ENCODE measurements at places on chromosomes 11 and 22.

GRCh38 chr11:12149672-12150225, 39.4 kb downstream of the MICAL2 start:
- DNase-seq = peak; percentile 58

DNA sequence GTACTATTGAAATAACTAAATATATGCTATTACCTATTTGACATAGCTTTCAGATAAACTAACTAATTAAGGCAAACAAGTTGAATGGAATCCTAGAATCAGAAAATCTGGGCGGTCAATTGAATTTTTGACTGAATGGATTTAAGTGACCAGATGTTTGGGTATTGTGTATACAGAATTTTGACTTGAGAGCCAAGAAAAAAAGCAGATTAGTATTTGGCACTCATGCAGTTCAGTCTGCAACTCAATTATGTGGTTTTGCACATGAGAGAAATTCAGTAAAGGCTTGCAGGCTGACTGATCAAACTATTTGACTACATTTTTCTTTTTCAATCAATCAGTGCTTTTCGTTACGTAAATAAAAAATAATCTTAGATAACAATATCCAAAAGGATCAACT, 254.8 kb downstream of the GUCY1A2 start:
- DNase-seq = no peak

DNA sequence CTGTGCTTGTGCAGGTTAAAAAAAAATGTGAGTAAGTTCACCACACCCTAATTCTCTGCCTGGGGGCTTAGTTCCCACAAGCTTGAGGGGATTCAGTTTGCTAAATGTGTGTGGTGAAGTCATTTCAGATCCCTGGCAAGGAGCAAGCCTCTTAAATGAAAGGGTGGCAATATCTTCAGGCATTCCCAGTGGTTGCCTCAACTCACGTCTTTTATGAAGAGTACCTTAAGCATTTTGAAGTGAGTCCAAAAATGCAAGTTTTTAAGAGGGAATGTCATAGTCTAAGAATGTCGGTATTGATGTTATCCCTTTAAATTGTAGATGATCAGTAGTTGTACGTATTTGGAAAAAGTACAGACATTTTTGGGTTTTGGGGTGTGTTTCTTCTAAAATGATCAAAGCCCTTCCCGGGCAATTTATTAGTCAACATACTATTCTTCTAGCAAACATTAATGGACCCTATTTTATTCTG, 4.9 kb downstream of the TCP11L1 start:
- DNase-seq = no peak

DNA sequence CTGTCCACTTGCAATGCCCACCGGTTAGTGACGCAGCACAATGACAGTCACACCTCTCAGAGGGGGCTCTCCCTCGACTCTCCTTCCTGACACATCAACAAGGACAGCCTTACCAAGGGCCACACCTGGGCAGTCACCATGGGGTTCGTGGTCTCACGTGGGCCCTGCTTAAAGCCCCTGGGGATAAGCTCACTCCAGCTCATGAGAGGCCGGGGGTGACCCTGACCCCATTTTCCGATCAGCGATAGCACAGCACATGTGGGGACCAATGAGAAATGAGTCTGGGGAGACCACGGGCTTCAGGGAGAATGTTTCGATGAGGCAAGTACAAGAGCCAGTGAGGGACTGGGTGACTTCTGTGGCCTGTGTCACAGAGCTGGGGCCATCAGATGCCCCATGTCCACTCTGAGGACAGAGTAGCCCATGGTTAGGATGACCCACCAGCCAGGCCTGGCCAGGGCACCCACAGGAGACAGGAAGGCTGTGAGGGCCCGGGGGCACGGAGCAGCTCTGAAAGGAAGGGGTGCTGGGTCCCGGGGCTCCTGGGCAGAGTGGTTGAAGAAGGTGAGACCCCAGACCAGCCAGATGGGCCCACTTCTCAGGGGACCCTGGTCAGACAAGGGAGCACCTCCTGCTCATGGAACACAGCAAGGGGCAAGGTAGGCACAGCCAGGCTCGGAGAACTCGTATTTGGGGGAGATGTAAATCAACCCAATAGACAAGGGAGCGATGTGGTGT, 128.8 kb downstream of the MED15 start:
- DNase-seq = no peak

GRCh38 chr22:46961591-46962295, 199.3 kb downstream of the TBC1D22A start:
- DNase-seq = no peak

DNA sequence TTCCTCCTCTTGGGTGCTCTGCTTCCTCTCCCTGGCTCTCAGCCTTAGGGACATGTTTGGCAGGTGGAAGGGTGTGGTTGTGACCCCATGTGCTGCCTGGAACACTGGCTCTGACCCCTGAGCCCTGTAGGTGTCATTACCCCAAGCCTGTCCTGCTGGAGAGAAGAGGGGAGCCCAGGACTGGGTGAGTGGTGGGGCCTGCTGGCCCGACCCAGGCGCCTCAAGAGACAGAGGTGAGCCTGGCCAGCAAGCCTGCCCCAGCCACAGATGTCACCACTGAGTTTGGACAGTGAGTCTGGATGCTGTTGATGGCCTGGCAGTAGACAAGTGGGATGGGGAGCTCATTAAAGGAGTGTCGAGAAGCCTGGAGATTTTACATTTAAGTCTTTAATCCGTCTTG, 1112.2 kb downstream of the BRD1 start:
- no peak for DNase-seq

- DNase-seq = peak; percentile 39
Observed at GRCh38 chr11:134760299-134760698, 348.3 kb upstream of the B3GAT1 start.

GRCh38 chr11:16926883-16927626, 87.2 kb downstream of the PLEKHA7 start:
- DNase-seq = no peak

DNA sequence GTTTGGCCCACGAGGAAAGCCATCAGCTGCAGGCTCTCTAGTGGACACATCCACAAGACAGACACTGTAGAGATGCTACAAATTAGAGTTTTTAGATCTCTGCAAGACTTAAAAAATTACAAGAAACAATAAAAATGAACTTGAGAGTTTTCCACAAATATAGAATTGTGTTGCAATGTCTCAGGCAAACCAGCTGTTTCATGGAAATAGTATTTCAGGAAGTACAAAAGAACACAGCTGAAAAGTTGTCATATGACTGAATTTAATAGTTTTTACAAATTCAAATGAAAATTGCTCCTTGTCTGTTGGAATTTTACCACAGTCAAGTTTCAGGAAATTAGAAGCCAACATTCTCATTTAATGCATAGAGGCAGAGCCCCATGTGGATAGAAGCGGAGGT, 184.5 kb upstream of the PITPNB start:
- DNase-seq = no peak

DNA sequence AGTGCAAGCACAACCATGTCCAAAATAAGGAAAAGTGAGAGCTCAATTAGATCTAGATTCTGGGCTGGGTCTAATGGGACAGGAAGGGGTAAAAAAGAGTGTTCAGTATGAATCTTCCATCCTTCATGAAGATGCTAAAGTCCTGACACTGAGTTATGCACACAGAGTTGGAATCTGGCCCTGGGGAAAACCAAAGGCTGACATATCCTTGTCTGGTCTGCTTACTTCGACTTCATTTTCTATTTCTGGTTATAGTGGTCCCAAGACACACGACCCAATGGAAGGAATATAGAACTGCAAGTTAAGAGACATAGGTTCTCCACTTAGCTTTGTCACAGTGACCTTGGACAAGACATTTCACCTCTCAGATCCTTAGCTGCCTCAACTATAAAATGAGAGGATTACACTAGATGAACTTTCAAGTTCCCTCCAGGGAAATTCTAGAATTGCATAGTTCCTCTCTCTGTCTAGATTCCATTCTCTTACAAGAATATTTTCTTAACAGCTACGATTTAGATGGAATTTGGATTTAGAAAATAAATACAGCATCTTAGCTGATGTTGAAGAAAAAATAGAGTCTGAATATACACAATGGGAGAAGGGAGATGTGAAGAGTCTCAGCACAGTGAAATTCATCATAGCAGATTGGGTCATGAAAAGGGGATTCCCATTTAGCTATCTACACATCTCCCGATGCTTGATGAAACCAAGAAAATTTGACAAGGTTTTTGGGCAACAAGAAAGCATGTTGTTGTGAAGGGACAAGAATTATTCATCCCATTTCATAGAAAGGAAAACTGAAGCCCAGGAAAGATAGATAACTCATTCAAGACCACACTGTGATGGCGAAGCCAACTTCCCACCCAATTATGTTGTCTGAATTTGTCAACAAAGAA, 3.3 kb downstream of the BLID start:
- no peak for DNase-seq

- peak; percentile 9 for DNase-seq
Observed at GRCh38 chr11:35487532-35488078, 37.8 kb downstream of the PAMR1 start.

DNA sequence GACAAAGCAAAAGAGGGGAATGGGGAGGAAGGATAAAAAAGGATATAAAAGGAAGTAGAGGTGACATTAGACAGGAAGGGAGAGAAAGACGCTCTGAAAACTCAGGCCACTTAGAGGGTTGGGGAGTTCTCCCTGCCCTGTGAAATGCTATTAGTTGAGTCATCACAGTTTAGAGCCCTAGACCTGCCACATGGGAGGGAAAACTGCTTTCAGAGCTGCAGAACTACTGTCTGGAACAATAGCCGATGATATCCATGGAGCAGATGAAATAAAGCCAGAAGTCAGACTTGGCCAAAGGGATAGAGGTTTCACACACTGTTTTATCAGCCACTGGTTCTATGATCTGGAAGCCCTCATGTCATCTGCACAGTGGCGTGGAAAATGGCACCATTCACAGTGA, 157.9 kb downstream of the NCAM1 start:
- DNase-seq = no peak

- DNase-seq = no peak
Observed at GRCh38 chr22:42928969-42929837, 72.1 kb upstream of the ARFGAP3 start.

DNA sequence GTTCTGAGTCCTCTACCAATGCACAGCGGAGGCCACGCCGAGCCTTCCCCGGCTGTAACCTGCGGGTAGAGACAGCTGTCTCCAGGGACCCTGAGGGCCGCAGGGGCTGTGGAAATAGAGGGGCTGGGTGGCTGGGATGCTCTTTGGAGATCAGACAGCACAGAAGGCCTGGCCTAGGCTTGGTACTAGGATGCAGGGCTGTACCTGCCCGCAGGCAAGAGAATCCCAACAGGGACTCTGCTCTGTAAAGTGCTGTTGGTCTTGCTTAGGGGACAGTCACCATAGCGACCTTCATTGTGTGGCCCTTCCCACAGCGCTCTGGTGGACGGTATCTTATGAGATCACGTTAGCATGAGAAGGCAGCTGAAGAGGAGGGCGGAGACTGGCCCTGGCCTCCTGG, 11.3 kb upstream of the KCNJ5 start:
- DNase-seq = no peak

DNA sequence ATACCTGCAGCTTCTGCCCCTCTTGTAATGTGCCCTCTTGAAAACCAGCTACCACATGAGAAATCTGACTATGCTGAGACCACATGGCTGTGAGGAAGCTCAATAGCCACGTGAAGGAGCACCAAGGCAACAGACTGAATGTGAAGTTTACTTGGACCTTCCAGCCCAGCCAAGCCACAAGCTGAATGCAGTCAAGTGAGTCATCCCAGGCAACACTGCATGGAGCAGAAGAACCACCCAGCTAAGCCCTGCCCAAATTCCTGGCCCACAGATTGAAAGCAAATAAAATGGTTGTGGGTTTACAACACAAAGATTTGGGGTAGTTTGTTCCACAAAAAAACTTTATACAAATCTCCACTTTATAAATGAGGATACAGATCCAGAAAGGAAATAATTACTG, 114.5 kb downstream of the TIMP3 start:
- DNase-seq = no peak

- DNase-seq = peak; percentile 9
Observed at GRCh38 chr22:27991586-27992293, 72.7 kb upstream of the PITPNB start.

DNA sequence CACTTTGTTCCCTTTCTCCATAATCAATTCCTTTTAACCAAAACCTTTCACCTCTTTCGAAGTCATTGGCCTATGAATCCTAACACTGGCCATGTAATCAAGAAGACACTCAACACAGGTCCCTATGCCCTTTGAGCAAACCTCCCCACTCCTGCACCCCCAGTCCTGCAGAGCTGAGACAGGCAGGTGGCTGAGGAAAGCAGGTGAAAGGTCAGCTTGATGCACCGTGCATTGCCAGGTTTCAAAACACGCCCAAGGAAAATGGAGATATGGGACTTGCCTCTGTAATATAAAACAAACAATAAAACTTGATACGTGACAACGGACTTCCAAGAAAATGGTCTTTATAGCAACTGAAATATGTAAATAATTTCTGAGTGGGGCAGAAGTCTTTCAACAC, 10.6 kb downstream of the CPT1A start:
- no peak for DNase-seq

DNA sequence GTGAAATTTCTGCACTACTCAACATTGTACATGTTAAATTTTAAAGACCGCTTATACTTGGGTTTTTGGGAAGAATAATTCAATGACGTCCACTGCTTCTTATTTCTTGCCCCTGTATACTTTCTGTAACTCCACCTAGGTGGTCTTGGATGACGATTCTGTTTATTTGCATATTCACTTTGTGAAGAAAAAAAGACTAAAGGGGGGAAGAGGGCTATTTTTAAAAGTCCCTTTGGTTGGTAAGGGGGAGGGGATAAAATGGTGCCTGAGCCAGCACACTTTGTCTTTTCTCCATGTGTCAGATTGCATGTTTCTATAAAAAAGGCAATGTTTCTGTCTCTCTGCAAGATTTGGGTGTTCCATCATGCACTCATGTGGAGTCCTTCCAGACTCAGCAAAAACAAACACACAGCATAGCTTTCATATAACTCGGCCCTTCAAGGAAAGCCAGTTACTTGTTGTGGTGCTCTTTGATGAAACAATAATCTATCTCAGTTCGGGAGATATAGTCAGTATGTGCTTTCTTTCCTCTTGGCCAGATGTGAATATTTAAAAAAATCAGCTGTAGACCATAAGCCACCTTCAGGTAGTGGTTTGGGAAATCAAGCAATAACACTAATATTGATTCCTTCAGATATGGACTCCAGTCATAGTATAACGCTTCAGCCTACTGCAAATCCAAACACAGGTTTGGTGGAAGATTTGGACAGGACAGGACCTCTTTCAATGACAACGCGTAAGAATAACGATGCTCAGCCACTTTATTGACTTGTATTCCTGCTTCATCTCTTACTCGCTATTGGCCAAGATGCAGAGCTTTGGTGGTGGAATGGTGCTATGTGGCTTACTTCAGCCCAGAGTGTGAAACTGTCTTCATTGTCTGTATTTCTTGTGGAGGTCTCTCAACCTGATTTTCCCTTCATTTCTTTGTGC, 68.8 kb downstream of the CD44 start:
- no peak for DNase-seq

- DNase-seq = no peak
Observed at GRCh38 chr22:24008022-24008283, 2.7 kb upstream of the GSTT4 start.

All from G401 (cell line).